ENCODE measurements at places on chromosomes 3 and 15.

GRCh38 chr3:174541708-174542315, 317.3 kb upstream of the NAALADL2 start:
- no peak for DNase-seq

DNA sequence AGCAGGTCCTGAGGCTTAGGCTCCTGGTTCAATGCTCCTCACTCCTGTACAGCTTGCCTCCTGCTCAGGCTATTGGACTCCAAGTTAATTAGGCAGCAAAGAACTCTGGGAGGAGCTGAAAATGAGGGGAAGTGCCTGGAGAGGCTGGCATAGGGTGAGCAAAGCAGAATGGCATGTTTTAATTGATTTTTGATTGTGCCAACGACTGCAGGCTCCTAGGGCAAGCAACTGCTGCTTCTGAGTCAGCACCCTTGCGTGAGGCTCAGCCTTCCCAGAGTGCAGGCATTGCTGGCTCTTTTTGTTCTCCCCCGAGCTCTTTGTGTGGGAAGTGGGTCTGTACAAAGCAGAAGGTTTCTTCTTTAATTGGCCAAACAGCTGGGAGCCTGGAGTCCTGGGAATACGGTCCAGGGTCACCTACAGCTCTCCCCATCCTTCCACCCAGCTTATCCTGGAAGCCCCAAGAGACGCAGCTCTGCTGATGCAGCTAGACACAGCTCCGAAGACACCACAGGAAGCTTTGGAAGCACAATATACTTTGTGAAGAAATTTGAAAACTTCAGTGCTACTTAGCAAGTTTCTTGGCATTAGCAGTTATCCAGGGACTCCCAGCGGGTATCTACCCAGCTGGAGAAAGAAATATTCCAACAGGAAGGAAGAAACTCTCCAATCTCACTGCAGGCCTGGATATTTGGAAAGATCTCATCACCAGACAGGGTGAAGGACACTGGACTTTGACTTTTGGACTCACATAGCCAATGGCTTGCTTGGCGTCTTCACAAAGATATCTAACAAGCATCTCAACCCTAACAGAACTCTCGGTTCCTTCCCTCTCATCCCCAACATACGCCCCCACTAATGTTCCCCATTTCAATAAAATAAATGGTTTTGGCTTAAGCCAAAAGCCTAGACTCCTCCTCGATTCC, 76.8 kb downstream of the BDH1 start:
- no peak for DNase-seq

GRCh38 chr15:78943692-78944091, 1.2 kb downstream of the CTSH start:
- DNase-seq = no peak

DNA sequence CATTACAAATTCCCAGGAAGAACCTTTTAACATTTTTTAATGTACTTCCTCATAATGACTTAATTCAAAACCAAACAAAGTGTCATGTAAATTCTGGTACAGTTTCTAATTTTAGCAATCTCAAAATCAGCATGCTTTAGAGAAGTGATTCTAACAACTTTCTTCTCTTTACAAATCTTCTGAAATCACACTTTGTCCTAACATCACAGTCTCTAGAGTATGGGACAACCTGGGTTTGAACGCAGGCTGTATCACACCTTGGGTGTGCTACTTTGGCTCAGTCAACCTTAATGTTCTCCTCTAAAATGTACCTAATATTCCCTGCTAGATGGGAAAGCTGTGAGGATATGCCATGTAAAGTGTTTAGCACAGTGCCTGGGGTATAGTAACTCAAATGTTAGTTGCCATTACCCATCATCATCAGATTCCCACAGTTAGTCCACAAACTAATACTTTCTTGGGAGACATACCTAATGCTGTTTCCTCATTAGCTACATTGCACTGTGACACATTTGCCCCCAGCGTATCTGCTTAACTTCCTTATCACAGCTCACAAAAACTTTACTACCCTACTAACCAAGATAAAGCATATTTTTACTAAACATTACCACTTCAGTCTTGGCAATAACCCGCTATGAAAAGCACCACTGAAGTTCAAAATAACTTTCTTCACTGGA, 3.1 kb downstream of the TSPAN3 start:
- no peak for DNase-seq
